ENCODE measurements at places on chromosomes 7 and 10. TPM values are rescaled to one million over a fixed set of nuclear protein-coding genes. Genes with fewer than 3 reads are reported as not detected.

EPO gene
- total RNA-seq = not detected

AKR1C8 gene
- not detected for total RNA-seq

AKR1D1 gene
- total RNA-seq = not detected

SPDYE6 gene
- total RNA-seq = not detected

EFCAB10 gene
- under 0.01 TPM for total RNA-seq

SND1 gene
- 212 TPM for total RNA-seq

ANKRD2 gene
- 0.36 TPM for total RNA-seq

SPDYE1 gene
- total RNA-seq = not detected

JCAD gene
- 52.4 TPM for total RNA-seq

CYP3A4 gene
- total RNA-seq = not detected

PTPRE gene
- total RNA-seq = 40.2 TPM

VSTM2A gene
- not detected for total RNA-seq

LDB3 gene
- total RNA-seq = not detected

PVRIG gene
- not detected for total RNA-seq

TMEM26 gene
- 0.09 TPM for total RNA-seq

GALNT17 gene
- not detected for total RNA-seq

PRKCQ gene
- total RNA-seq = 0.75 TPM

OR2A7 gene
- total RNA-seq = under 0.01 TPM

EPHA1 gene
- total RNA-seq = not detected

TMEM270 gene
- not detected for total RNA-seq

TDRD1 gene
- not detected for total RNA-seq

CFAP69 gene
- 2.2 TPM for total RNA-seq

FGL2 gene
- 3.1 TPM for total RNA-seq

SH2D4B gene
- 0.09 TPM for total RNA-seq

HYCC1 gene
- 77.7 TPM for total RNA-seq

GCK gene
- total RNA-seq = 0.27 TPM

MICU1 gene
- total RNA-seq = 27.2 TPM

SPDYE9 gene
- not detected for total RNA-seq

LEP gene
- total RNA-seq = under 0.01 TPM

ZNF503 gene
- total RNA-seq = 0.72 TPM

CCDC172 gene
- not detected for total RNA-seq

GJD4 gene
- under 0.01 TPM for total RNA-seq

BRAT1 gene
- total RNA-seq = 21.1 TPM

H2BK1 gene
- not detected for total RNA-seq

ZNF212 gene
- 4.7 TPM for total RNA-seq

MRM2 gene
- total RNA-seq = 12.1 TPM
